Mammary epithelial cell (primary cell): ENCODE measurements at places on chromosomes 2 and 18. TPM values are rescaled to one million over a fixed set of nuclear protein-coding genes. Genes with fewer than 3 reads are reported as not detected.
A peak's percentile ranks its signal among the peaks of the same experiment; 100 is the strongest.

The CXCR4 gene
- not detected for total RNA-seq

- no peak for DNase-seq
Measured at GRCh38 chr2:138218397-138218796, 254.1 kb downstream of the HNMT start.

GRCh38 chr18:46213295-46213694, 109.1 kb downstream of the HAUS1 start:
- no peak for DNase-seq

The OSBPL6 gene
- total RNA-seq, result 32.2 TPM

DNA sequence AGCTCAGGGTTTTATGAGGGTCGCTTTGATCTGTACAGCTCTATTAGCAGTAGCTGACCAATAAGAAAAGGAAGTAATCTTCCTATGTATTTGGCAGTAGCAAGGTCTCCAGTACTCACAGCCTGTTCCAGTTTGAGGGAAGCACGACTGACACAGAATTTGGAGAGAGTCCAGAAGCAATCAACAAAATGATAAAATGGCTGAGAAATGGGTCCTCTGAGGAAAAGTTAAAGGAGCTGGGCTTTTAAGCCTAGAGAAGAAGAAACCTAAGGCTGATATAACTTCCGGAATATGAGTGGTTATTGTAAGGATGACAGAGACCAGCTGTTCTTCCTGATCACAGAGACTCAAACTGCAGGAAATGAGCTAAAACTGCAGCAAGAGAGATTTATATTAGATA, 382.8 kb downstream of the GPD2 start:
- DNase-seq, result no peak

GRCh38 chr18:22189449-22190166, 20.2 kb downstream of the GATA6 start:
- no peak for DNase-seq

DNA sequence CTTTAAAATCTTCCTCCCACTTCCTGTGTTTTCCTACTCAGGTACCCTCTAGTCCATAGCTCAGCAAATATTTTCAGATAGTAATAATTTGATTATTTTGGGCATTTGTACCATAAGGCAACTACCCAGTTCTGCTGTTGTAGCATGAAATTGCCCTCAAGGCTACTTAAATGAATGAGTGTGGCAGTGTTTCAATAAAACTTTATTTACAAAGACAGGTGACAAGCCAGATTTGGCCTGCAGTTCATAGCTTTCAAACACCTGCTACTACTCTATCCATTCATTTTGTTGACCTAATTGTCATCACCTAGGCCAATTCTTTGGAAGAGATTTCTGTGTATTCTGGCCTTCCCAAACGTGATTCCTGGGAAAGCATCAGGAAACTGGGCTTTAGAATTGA, 28.9 kb downstream of the NYAP2 start:
- no peak for DNase-seq

- DNase-seq, result no peak
Measured at GRCh38 chr18:41266616-41267015, 688.4 kb upstream of the PIK3C3 start.

The PSMA8 gene
- total RNA-seq, result not detected in 2 replicates

The DLGAP1 gene
- 0.69 TPM in 1 of 2 replicates, not detected in the other for total RNA-seq

The STARD6 gene
- total RNA-seq, result not detected

GRCh38 chr2:237207646-237208045, 122.0 kb downstream of the COPS8 start:
- DNase-seq, result no peak

DNA sequence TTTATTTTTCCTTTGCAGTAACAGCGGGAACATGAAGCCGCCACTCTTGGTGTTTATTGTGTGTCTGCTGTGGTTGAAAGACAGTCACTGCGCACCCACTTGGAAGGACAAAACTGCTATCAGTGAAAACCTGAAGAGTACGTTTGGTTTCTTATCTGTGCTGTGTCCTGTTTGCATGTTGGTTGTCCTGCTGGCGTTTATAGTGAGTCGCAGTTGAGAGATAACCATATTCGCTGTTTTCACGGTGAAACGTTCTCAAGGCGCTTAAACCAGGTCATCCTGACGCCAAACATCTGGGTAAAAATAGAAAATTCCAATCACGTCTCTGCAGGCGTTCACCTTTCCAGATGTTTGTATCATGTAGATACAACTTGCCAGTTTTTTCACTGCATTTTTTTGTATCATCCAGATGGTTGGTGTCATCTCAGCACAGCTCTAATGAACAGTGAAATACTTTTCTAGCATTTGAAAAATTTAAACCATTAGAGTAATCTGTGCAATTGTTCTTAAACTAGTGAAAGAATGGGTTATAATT, 21.2 kb downstream of the CLUL1 start:
- no peak for DNase-seq

The ZC3H6 gene
- total RNA-seq, result 10.6 and 15.2 TPM in 2 replicates

The ANKRD23 gene
- 1.7 TPM for total RNA-seq

GRCh38 chr2:5330961-5331360, 361.2 kb upstream of the SOX11 start:
- DNase-seq, result no peak

- DNase-seq, result peak; percentile 2
Measured at GRCh38 chr2:107597507-107597906, 229.2 kb upstream of the RGPD4 start.

DNA sequence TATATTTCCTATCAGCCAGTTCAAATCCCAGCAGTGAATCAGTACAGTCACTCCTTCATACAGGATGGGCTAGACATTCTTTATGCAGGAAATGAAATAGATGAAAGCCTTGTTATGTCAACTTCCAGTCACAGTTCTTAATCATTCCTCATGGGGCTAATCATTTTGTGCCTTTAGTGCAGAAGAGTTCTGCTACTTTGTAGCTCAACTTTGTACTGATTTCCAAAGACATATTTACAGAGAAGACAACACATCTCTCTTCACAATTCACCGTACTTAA, 593.9 kb upstream of the NETO1 start:
- DNase-seq, result peak; percentile 3

DNA sequence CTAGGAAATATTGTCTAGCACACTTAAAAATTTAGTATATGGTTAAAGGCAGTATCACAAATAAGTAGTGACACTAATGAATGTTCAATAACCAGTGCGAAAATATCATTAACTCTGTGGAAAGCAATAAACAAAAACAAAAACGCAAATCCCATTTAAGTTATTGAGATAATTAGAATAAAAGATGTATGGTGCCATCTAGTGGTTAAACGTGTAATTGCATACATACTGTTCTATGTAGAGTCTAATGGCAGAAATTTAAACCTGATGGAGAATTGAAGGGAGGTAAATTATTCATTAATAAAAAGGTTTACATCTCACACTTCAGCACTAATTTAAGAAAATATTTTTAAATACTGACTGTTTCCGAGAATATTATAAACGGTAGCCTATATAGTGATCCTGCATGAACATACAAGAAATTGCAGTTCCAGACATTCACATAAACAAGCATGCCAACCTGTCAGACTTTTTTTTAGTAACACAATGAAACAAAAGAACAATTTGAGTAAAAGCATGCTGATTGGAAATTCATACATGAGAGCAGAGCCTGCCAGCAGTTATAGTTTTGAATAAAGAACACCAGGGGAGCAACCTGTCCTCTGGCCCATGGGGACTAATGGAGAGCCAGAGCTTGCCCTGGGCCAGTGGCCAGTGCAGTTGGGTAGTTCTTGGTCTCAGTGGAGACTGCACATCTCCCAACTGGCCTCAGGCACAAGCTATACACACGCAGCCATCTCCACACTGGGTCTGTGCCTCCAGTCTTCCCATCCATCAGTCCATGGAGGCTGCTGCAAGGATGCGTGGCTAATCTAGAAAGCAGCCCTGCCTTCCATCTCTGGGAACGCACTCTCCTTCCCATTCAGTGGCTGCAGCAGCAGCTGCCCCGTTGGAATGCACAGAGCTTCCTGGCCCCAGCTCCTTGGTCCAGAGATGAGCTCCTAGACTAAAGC, 28.0 kb downstream of the GCG start:
- DNase-seq, result peak; percentile 38

The LOXHD1 gene
- total RNA-seq, result not detected

GRCh38 chr2:189304360-189304759, 124.8 kb upstream of the COL5A2 start:
- no peak for DNase-seq

GRCh38 chr2:134574611-134575330, 144.0 kb downstream of the TMEM163 start:
- no peak for DNase-seq

DNA sequence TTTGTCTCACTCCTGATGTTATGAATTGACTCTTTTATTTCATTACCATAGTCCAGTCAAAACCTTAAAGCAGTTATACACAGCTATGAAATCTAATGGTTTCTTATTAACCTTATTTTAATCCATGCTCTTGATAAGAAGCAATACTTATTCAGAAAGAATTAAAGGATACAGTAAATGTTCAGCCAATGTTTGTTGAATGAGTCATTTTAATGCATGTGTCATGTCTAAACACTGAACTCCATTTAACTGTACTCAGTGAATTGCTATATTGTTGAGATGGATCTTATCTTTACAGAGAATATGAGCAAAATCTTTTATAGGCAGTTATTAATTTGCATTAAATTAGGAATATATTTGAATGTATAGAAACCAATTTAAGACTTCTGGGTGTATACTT, 135.1 kb upstream of the TFPI start:
- DNase-seq, result peak; percentile 17

DNA sequence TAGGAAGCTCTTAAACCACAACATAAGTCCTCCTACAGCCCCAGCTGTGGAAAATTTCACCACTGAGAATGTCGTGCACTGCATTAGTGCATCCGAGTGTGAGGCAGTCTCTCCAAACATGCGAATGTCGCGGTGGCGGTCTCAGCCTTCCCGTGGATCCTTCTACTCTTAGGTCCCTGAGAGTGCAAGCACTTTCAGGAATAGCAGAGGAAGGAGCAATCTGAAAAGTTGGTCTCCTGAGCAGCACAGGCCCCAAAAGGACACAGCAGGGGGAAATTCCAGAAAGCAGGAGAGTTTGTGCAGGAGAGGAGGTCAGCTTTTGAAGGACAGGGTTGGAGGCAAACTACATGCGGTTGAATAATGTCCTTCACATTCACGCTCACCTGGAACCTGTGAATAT, 440.5 kb upstream of the SMIM21 start:
- no peak for DNase-seq

DNA sequence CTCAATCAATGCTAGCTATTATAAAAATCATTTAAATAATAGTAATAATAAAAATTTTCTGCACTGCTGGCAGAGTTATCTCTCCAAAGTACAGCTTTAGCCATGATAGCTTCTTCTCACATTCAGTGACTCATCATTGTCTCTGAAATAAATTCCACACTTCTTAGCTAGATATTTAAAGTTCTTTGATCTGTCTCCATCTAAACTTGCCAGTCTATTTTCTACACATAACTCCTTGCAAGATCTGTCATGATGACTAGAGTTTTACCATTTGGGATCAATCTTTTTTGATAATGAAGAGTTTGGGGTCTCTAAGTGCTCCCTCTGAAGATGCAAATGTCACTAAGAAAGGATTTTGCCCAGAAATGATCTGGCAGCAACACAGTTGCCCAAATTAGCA, 155.4 kb upstream of the LHCGR start:
- DNase-seq, result no peak

- DNase-seq, result no peak
Measured at GRCh38 chr18:22073411-22073810, 96.0 kb upstream of the GATA6 start.

DNA sequence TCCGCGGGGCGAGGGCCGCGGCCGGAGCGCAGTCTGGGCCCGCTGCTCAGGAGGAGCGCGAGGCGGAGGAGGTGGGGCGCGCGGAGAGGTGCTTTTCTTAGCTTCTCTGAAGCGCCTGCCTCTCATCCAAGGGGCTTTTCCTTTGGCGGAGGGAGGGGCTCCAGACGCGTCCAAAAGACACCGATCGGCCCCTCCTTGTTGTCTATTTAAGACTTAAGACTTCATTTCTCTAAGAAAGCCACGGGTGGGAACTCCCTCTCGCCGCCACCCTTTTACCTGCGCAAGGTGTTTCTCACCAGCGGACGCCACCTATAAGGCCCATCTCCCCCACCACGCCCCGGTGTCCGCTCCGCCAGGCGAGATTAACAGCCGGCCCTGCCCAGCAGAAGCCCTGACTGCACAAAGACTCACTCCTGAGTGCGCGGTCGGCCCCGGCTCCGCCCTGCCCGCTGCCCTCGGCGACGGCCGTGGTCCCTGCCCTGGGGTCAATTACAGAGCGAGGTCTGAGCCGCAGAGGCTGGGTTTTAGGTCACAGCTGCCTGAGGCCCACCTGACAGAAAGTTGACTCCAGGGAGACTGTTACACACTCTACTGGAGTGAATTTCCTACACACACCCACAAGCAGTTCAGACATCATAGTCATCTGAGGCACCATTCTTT, at the start of gene DSC2:
DSC2 (minus strand) TSS at position 397 of the 660 bp plus-strand sequence. CDS start 450 bp downstream, outside the sequence.
- peak; percentile 78 for DNase-seq

DNA sequence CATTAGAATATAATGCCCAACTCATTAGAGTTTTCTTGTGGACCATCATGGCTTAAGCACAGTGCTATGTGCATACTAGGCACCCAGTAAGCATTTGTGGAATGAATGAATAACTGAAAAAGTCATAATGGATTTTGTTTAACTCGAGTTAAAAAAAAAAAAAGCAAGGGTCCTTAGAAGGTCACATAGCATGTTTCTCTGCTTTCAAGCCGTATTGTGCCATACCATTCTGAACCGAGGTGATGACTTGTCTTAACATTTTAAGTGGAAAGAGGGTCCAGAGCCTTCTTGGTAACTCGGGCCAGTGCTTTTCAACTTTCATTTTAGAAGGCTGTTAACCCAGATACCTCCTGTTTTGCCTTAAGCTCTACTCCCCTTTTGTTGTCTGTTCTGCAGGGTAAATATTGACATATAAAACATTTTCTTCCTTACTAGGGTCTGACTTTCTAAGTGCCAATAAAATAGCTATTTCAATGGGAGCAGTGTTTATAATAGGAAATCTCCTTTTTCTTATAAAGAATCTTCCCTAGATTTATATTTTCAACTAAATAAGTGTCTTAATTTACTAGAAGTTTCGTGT, 787 bp upstream of the ADGRF3 start:
- peak; percentile 10 for DNase-seq

DNA sequence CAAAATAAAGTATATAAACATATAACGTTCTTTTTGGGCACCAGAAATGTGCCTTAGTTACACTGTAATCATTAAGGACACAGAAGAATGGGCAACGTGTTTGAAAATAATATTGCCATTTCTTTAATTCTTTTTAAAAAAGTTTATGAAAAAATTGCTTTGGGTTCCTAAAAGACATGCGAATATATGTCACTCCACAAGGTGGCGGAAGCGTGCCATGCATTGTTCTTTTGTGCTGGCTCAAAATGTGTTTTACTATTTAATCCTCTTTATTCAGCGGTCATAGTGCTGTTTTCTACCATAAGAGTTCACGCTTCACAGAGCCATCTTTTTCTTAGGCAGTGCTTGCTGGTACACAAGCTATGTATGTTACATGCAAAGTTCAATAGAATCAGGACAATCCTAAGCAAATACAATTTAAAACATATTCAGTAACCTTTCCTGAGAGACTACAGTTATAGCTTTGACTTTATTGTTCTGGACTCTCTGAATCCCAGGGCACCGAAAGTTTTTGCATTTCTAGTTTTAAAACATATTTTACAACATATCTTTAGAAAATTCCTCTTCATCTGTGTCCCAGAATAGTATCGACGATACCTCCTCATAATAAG, 147.8 kb upstream of the ERBB4 start:
- DNase-seq, result peak; percentile 50

- DNase-seq, result no peak
Measured at GRCh38 chr2:235949567-235950472, 218.4 kb downstream of the GBX2 start.
